ENCODE measurements at places on chromosomes 3 and 15. TPM values are rescaled to one million over a fixed set of nuclear protein-coding genes. Genes with fewer than 3 reads are reported as not detected.

DNA sequence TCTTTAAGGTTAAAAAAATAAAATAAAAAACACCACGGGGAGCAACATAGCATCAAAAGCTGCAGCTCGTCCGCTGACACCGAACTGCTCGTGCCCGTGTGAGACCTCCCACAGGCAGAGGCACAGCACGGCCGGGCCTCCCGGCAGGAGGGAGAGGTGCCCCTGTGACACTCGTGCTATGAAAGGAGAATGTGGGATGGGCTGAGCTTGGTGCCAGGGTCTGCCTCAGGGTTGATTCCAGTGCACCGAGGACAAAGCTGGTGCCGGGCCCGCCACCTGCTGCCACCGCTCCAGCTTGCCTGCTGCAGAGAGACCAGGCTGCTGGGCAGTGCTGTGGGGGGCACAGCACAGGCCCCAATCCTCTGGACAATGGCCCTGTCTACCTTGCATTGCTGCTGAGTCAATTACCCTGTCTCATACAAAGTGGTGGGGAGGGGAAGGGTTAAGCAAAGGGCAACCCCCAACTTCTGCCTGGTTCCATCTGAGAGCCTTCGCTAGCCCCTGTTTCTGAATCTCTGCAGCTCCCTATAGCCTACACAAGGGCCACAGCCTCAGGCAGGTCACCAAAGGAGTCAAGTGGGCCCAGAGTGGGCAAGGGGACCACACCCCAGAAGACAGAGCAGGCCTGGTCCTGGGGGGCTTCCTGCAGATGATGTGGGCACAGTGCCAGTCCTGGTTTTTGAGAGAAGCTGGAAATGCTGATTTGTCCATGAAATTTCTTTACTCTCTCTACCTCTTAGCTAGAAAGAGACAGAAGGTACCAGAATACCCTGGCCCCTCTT is 74.0 kb upstream of the SNRPA1 start:
- no peak for DNase-seq

GRCh38 chr3:56753206-56753820 is 48.4 kb downstream of the ARHGEF3 start:
- no peak for DNase-seq

- no peak for DNase-seq
These were observed 9.2 kb downstream of the FYCO1 start for GRCh38 chr3:45986303-45986982.

The AGTR1 gene
- polyA plus RNA-seq: 24.3 TPM

DNA sequence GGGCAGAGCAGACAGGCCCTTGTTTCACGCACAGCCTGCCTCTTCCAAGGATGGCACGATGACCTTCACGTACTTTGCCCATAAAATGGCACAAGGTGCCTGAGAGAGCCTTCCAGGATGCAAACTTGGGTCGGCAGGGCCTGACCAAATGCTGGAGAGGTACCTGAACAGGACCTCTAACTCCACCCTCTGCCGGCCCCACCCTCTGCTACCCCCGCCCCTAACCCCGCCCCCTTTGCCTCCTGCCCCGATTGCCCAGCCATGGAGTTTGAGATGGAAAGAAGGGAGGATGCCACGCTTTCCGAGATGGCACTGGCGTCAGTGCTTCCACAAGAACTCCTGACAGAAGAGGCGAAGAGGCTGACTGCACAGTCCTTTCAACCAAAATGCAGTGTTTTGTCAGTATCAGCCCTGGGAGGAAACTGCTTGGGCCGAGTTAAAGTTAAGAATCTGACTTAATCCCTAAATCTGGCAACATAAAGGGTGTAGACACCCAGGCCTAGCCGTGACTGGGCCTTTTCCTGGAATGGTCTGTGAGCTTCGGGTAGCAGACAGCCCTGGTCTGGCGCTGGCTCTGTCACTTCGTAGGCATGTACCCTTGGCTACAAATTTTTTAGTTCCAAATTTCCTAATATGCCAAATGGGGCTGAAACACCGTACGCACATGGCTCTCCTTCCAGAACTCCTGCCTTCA is 230.3 kb upstream of the RGMA start:
- no peak for DNase-seq

The CADPS gene
- polyA plus RNA-seq: 7.7 TPM

- no peak for DNase-seq
These were observed 6.0 kb downstream of the NRG4 start for GRCh38 chr15:76006136-76006778.

GRCh38 chr15:73732930-73733329 is 20.2 kb downstream of the INSYN1 start:
- DNase-seq: no peak

- DNase-seq: no peak
These were observed 148.1 kb downstream of the EEFSEC start for GRCh38 chr3:128301186-128302023.

The SLC22A13 gene
- not detected for polyA plus RNA-seq

The COL8A1 gene
- polyA plus RNA-seq: 0.53 TPM

- DNase-seq: no peak
These were observed 239.0 kb upstream of the NAALADL2 start for GRCh38 chr3:174620138-174620537.

DNA sequence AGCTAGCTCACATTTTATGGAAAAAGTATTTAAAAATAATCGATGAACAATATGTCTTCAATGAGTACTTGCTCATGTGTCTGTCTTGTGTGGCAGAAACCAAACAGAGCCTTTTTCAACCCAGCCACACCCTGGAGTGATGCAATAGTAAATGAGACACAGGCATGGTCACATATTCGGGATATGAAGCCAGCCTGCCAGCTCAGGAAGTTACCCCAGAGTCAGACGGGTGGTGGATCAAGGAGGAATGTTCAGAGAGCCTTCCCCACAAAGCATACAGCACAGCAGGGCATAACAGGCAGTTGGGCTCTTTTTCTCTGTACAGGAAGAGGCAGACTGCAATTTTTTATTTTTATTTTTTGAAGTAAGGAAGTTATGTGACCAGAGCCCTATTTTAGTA is 27.3 kb downstream of the LARP6 start:
- no peak for DNase-seq

The ROPN1 gene
- not detected for polyA plus RNA-seq

GRCh38 chr3:111541391-111541790 is 606 bp upstream of the CD96 start:
- DNase-seq: no peak

The TGM4 gene
- polyA plus RNA-seq: not detected

The IQSEC1 gene
- polyA plus RNA-seq: 49.9 TPM

DNA sequence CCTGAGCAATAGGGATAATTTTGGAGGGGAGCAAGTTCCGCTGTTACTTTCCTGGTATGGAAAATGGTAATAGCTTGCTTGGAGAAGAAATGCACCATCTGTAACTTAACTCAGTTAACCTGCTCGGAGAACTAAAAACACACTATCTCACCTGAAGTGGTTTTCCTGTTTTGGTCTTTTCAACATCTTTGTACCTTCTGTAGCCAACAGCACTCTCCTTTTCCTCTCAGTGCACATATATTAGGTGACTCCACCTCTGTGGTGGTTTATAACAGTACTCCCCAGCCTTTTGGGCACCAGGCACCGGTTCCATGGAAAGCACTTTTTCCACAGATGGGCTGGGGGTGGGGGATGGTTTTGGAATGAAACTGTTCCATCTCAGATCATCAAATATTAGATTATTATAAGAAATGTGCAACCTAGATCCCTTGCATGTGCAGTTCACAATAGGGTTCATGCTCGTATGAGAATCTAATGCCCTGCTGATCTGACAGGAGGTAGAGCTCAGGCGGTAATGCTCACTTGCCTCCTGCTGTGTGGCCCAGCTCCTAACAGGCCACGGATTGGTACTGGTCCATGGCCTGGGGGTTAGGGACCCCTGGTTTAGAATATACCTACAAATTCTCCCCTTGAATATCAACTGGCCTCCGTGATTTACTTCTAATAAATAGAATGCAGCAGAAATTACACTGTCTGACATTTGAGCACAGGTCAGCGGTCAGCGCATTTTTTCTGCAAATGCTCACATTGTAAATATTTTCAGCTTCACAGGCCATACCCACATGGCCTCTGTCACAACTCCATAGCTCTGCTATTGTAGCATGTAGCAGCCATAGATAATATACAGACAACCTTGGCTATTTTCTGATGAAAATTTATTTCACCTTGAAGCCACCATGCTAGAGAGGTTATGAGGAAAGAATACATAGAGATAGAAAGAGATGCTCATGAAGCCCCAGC is 83.8 kb upstream of the SUCLG2 start:
- DNase-seq: no peak

The GOLGA6L7 gene
- not detected for polyA plus RNA-seq

GRCh38 chr3:40490916-40491315 is 14.0 kb downstream of the ZNF619 start:
- no peak for DNase-seq

GRCh38 chr3:102085431-102086176 is 236.3 kb downstream of the NFKBIZ start:
- DNase-seq: no peak

- no peak for DNase-seq
These were observed 2.0 kb upstream of the ST8SIA2 start for GRCh38 chr15:92391640-92392039.

DNA sequence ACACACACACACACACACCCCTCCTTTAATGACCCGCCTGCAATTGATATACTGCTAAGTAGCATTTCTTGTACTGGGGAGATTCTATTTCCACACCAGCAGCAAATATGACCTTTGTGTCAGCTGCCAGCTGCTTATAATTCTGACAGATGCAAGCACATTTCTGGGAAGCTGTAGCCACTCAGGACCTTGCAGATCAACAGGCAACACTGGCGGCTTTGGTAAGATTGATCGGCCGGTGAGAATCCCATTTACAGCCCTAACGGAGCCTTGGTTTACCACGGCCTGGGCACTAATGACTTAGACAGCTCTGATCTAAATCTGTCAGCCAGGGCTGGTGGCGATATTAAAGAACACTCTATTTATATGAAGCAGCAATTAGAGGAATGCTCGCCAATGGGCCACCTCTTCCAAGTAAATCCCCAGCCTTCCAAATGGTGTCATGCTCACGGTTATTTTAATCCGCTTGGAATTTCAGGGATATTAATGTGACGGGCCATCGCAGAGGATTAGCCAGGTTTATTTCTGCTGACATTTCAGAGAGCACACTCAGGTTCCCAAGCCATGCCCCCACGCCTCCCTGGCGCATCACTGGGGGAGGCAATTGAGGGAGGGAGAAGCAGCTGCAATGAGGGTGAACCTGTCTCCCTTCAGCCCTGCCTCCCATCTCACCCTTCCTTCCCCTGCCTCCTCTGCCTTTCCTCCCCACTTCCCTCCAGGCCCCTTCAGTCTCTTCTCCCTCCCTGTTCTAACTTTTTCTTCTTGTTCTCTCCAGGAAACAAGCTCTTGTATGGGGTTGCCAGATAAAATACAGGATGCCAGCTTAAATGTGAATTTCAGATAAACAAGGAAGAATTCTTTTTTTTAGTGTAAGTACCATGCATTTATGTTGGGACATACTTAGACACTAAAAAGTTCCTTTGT is 287.0 kb downstream of the TLE3 start:
- peak; percentile 36 for DNase-seq

DNA sequence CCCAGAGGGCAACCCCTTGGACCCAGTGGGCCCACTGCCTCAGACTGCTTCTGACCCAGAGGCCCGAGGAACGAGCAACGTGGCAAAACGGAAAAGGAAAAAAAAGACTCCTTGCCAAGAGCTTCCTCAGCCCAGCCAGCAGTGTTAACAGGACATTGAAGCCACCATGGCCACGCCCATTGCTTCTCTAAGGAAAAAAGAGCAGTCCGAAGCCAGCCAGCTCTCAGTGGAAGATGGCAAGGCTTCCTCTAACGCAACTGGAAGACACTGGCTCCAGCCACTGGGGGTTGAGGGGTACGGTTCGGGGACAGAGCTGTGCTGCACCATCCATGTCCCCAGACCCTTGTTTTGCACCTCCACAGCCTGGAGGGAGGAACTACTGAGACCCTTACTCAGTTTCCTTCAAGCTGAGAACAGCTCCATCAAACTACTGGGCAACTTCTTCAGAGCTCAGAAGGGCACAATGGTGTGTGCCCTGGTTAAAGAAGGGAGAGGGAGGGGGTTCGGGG is 10.7 kb downstream of the BMF start:
- DNase-seq: no peak

The BRK1 gene
- polyA plus RNA-seq: 151 TPM

- DNase-seq: no peak
These were observed 19.9 kb downstream of the POLR2M start for GRCh38 chr15:57726411-57726810.

GRCh38 chr15:97944724-97945123 is 15.8 kb upstream of the ARRDC4 start:
- DNase-seq: no peak

The IQCF6 gene
- polyA plus RNA-seq: not detected

DNA sequence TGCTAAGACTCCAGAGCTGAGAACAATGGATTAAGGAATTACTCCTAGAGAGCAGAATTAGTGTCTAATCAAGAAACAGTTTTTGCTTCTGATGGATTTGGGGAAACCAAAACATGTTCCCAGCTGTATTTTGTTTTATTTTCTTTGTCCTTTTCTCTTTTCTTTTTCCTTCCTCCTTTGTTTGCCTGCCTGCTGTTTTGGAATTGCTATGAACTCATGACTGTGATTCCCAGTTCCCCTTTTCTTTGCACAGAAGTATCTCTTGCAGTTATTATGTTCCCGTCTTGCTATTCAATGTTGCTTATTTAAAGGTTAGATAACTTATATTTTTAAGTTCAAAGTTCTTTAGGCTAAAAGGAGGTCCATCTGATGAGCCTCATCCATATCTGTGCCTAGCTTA is 77.0 kb upstream of the GBE1 start:
- peak; percentile 7 for DNase-seq

The LMAN1L gene
- polyA plus RNA-seq: not detected

DNA sequence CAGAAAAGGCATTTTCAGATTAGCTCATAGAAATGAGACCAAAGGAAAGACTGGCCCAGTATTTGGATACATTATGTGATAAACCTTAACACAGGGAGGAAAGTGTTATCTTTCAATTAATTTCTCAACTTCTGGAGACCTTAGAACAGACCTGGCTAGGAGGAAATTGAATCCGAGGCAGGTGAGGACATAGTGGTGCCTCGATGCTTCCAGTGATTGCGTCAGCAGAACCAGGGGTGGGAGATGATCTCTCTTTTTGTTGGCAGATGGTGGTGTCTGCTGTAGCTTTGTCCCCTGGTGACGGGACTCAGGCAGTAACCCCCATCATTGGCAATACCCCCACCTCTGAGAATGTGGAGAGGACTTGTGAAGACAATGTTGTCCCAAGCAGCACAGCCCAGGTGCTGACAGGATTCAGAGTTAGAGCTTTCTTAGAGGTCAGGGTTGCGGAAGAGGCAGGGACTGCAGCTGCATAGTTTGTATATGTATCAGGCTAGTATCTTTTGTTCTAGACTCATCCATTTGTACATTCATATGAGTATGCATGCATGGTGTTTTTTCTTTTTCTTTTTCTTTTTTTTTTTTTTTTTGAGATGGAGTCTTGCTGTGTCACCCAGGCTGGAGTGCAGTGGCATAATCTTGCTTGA is 27.9 kb upstream of the MUC20 start:
- no peak for DNase-seq

- DNase-seq: no peak
These were observed 41.1 kb downstream of the FILIP1L start for GRCh38 chr3:100073049-100073713.

The IGF2BP2 gene
- polyA plus RNA-seq: 38.5 TPM

The NEK10 gene
- not detected for polyA plus RNA-seq

- DNase-seq: no peak
These were observed 4.9 kb upstream of the GPR87 start for GRCh38 chr3:151321526-151321925.

- DNase-seq: no peak
These were observed 212.5 kb upstream of the GADL1 start for GRCh38 chr3:31106912-31107311.

Measured in muscle of arm (tissue), 14 donors.